ENCODE measurements at places on chromosomes 13 and 19.

GRCh38 chr19:9901020-9901419, 35.3 kb downstream of the OLFM2 start:
- no peak for DNase-seq

DNA sequence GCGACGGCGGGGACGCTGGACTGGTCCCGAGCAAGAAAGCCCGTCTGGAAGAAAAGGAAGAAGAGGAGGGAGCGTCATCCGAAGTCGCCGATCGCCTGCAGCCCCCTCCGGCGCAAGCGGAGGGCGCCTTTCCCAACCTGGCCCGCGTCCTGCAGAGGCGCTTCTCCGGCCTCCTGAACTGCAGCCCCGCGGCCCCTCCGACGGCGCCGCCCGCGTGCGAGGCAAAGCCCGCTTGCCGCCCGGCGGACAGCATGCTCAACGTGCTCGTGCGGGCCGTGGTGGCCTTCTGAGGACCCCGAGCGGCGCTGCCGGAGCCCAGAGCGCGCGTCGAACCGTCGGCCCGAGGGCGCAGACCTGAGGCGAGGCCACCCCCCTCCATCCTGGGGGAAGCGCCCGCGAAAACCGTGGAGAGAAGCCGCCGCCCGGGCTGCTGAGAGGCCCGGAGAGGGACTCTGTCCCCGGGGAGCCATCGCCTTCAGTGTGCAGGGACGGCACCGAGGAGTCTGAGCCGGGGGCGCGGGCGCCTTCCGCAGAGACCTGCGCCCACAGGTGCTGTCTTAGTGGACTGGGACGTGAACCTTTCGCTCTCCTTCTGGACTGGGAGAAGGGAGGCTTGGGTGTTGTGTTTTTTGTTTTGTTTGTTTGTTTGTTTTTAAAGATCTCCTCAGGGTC, 3.5 kb downstream of the IER2 start:
- no peak for DNase-seq

DNA sequence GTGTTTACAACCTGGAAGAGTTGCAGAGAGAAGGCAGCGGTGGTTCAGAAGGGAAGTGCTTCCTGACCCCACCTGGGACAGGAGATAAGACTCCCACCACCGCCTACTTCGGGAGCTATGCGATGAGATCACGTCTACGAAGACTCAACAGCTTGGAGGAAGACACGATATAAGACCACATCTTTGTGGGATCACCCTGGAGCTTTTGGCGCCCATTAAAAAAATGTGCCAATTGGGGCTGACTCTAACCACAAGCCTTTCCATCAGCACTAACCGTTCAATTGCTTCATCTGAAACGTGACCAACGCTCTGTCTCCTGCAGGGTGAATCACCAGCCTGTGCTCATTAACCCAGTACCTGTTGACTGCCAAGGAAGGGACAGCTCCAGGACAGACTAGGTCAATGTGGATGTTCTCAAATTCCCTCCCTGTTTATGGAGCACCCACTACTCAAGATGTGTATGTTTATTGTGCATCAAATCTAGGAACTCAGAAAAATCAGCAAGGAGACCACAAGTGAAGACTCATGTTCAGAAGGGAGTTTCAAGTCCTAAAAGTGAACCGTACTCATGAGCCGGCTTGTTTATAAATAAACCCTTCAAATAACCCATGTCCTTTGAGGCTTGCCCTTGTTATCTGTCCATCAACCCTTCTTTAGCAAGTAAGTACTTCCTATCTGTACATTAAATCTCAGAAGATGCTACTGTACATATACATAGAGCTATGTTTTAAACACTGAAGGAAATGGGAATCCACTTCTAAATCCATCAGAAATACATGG, 67.5 kb downstream of the LATS2 start:
- DNase-seq: no peak

- no peak for DNase-seq
Observed at GRCh38 chr13:51280379-51280940, 58.3 kb downstream of the FAM124A start.

DNA sequence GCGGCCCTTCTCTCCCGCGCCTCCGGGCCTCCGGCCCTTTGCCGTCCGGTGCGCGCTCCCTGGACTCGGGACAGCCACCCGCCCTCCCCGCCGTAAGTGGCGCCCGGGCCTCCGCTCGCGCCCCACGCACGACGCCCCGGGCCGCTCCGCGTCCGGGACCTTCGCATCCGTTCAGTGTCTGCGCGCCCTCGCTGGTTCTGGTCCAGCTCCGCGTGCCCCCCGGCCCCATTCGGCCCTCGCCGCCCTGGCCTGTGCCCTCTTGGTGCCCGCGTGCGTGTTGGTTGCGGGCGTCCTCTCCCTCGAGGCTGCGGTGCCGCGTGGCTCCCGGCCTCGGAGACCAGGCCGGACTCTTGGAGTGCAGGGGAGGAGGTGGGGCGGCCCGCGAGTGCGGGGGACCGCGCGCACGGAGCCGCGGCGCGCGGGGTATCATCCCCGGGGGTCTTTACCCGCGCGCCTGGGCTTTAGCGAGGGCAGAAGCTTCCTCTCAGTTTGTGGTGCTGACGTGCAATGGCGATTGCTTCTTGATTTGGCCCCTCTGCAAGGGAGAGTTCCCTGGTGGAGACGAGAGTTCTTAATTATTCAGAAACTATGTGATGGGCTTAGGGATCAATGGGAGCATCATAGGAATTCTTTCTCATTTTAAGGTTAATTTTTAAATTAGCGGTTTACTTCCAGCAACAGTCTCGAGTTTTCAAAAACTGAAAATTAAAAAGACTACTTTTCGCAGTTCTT, 757 bp downstream of the WASF3 start:
- DNase-seq: no peak

DNA sequence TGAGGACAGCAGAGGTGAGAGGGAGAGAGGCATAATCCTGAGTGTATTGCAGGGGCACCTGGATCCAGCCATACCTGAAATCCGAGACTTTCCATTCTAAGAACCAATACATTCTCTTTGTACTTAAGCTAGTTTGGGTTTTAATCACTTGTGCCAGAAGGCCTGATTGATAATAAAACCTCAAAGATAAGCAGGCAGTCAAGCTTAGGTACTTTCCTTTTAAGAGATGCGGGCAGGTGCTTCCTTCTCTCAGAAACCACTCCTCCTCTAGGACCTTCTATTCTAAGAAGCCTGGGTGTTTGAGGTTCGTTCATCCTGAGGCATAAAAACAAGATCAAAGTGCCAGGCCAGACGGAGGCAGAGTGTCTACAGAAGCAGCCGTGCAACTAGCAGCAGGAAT, 22.2 kb downstream of the FAM187B start:
- peak; percentile 68 for DNase-seq

- no peak for DNase-seq
Observed at GRCh38 chr13:114010401-114011101, 36.7 kb upstream of the C13orf46 start.

GRCh38 chr13:27043013-27043412, 128.6 kb downstream of the USP12 start:
- DNase-seq: no peak

DNA sequence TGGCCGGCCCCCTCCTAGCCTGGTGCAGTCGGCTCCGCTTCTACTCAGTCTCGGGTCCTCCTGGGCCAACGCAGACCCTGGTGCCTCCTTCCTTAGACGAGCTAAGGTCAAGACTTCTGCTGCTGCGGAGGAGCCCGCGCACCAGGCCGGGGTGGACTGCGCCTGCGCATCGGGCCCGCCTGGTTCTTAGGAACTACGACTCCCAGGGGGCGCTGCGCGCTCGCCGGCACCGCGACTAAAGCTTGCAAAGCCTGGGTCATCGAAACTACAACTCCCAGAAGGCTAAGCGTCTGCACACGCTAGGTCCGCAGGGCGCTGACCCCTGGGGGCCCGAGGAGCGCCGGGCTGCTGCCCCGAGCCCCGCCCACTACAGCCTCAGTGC, at the start of gene ZNF835:
Gene ZNF835, minus strand, starts transcription at position 145 of the 382 bp plus-strand sequence. CDS start 6,559 bp downstream, outside the sequence.
- peak; percentile 44 for DNase-seq

GRCh38 chr13:108681986-108682575, 52.7 kb downstream of the MYO16 start:
- no peak for DNase-seq

GRCh38 chr13:29454931-29455481, 140.5 kb downstream of the SLC7A1 start:
- DNase-seq: no peak

- no peak for DNase-seq
Observed at GRCh38 chr13:101231751-101232428, 184.4 kb downstream of the NALCN start.

GRCh38 chr13:58950911-58951310, 1212.8 kb downstream of the DIAPH3 start:
- no peak for DNase-seq

DNA sequence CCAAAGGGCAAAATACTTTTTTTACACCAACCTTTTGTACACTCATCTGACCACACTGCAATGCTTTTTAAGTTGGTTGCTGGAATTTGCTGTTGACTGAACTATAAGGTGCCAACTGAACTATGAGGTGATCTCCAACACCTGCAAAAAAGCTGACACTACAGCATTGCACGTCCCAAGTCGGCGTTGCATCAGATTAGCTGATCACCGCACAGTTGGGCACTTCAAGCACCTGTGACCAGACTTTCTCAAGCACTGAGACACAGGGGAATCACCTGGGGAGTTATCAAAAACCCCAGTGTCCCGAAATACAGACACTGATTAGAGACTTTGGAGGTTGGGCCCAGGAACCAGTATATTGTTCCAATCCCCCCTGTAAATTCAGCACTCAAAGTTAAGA, 1.1 kb downstream of the NLRP11 start:
- no peak for DNase-seq

DNA sequence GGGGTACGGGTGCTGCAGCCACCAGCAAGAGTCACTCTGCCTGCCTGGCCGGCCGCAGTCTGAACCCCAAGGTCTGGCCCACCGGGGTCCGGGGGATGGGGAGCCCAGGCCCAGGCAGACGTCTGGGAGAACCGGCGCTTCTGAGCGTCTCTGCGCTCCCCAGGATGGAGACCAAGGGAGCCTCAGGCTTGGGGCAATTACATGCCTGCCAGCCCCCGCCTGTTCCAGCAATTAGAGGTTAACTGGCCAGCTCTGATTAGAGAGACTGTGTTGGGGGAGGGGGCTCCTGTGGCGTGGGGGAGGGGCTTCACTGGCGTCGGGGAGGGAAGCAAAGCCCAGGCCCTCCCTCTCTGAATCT, 11.9 kb downstream of the MEIS3 start:
- DNase-seq: no peak

- no peak for DNase-seq
Observed at GRCh38 chr13:100767192-100767591, 92.6 kb upstream of the TMTC4 start.

GRCh38 chr19:347946-348861, 3.6 kb upstream of the MIER2 start:
- DNase-seq: no peak

- peak; percentile 20 for DNase-seq
Observed at GRCh38 chr19:41575998-41576397, at the start of gene CEACAM21. Gene CEACAM21 (plus strand): TSS chr19:41576166. CDS start chr19:41576275, 109 bp downstream.

- no peak for DNase-seq
Observed at GRCh38 chr13:97003071-97003470, 8.8 kb upstream of the OXGR1 start.

DNA sequence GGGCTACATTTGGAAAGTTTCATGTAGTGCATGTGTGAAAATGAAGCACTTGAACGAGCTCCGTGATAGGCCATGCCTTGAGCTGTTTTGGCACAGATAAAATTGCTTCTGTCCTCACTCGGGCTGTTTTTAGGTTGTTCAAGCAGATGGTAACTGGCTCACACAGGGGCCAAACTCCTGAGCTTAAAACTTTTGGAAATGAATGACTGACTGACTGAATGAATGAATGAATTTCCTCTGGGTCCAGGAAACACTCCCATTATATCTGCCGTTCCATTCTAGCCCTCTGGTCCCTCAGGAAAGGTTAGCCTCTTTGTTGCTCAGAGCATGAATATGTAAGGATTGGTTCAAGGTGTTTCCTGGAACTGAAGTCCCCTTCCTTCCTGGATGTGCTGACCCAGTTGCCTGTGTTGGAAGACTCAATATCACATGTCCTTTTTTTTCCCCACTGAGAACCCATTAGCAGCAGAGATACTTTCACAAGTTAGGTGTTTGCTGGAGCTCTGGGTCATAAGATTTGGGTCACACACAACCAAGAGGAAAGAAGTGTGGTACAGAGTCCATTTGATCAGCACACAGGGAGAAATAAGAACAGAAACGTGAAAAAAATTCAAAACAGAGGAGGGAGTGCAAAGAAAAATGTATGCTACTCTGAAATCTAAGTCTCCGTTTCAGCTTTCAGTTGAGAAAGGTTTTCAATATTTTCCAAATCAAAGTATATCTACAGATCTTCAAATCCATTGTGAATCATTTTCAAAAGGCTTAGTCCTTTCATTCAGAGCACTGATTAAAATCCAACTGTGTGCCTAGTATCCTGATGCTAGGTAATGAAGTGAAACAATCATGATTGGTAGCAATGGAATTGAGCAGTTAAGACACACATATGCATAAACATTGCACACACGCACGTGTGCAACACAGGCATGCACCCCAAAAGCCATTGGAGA, 18.9 kb downstream of the MBNL2 start:
- no peak for DNase-seq

DNA sequence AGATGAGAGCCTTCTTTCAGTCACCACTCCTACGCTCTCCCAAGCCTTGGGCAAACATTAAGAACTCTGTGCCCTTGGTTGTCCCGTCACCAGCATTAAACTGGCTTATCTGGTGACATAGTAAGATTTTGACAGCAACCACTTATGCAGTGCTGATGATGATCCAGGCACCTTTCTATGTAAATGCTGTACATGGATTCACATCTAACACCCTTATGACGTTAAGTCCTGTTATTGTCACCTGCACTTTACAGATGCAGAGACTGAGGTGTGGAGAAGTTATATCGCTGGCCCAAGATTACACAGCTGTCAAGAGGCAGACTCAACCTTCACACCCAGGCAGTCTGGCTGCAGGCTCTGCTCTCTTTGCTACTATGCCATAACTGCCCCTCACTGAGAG, 25.0 kb downstream of the RASL11A start:
- no peak for DNase-seq

GRCh38 chr13:110626521-110626920, 11.2 kb downstream of the NAXD start:
- DNase-seq: no peak

GRCh38 chr19:41734585-41734984, 20.7 kb upstream of the CEACAM6 start:
- DNase-seq: no peak

- no peak for DNase-seq
Observed at GRCh38 chr13:31048521-31048920, 113.2 kb downstream of the HSPH1 start.

- no peak for DNase-seq
Observed at GRCh38 chr13:59352600-59352999, 811.1 kb downstream of the DIAPH3 start.

- no peak for DNase-seq
Observed at GRCh38 chr19:9323557-9323918, 441 bp upstream of the ZNF559 start.

GRCh38 chr13:29530901-29531300, 64.6 kb downstream of the SLC7A1 start:
- no peak for DNase-seq

- no peak for DNase-seq
Observed at GRCh38 chr13:53020764-53021335, 7.8 kb upstream of the OLFM4 start.

GRCh38 chr13:67440236-67440975, 210.3 kb upstream of the PCDH9 start:
- DNase-seq: no peak

Measured in T-helper 22 cell (primary cell).